Stimulated activated CD8-positive, alpha-beta memory T cell treated with anti-CD3 and anti-CD28 coated beads, Interleukin-4, amount 100 ng/mL, for 48 hours (primary cell): ENCODE measurements at places on chromosomes 16 and 17.
A peak's percentile ranks its signal among the peaks of the same experiment; 100 is the strongest.

DNA sequence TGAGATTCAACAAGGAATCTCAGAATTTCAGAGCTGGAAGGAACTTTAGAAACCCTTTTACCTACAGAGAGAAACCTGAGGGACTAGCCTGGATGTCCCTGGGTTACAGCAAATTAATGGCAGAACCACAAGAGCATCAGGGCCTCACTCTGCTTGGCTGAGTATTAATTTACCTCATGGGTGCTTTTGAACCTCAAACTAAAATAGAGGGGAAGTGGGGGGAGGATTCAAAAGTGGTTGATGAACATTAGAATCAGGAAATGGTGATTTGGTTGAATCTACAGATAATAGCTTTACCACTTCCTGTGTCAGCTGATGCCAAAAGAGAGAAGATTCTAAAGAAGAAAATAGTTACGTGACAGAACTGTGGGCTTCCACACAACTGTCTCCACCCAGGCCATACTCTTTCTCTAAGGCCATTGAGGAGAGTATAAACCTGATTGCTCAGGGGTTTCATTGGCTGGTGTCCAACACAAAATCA, 11.3 kb upstream of the SKAP1 start:
- DNase-seq: no peak

- no peak for DNase-seq
Measured at GRCh38 chr16:74219706-74220105, 76.9 kb upstream of the PSMD7 start.

GRCh38 chr16:84055801-84056634, 13.4 kb upstream of the SLC38A8 start:
- DNase-seq: no peak

- no peak for DNase-seq
Measured at GRCh38 chr17:45338023-45338781, 21.4 kb upstream of the MAP3K14 start.

DNA sequence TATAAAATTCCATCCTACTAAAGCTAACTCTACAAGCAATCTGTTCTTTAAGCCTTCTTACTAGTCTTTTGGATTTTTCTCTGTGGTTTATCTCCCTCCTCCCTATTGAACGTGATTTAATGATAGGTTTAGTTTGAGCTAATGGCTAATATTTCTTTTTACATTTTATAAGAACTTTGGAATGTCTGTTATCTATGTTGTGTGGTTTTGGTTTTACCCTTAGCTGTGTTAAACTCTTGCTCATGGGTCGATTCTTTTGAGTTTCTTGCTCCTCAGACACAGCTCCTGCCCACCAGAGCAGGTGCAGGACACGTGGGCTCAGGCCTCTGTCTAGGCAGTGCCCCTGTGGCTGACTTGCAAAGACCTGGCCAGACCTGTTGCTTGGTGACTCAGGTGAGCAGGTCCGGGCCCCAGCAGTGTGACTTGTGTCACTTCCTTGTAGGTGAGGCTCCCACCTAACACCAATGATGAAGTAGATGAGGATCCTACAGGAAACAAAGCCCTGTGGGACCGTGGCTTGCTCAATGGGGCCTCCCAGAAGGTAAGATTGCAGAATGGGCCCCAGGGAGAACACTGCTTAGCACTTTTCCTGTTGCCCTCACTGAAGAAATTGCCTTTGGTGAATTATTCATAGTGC, 45.1 kb downstream of the SF3B3 start:
- no peak for DNase-seq

GRCh38 chr17:51585514-51586104, 325.3 kb downstream of the UTP18 start:
- no peak for DNase-seq

GRCh38 chr17:497241-498034, 144.8 kb upstream of the RPH3AL start:
- no peak for DNase-seq

- DNase-seq: no peak
Measured at GRCh38 chr16:3734084-3734757, 16.9 kb upstream of the TRAP1 start.

GRCh38 chr17:80204626-80205468, 15.3 kb downstream of the SGSH start:
- DNase-seq: no peak

GRCh38 chr16:88494335-88495154, 41.5 kb downstream of the ZFPM1 start:
- no peak for DNase-seq

- DNase-seq: no peak
Measured at GRCh38 chr17:14381606-14382005, 80.7 kb downstream of the HS3ST3B1 start.

DNA sequence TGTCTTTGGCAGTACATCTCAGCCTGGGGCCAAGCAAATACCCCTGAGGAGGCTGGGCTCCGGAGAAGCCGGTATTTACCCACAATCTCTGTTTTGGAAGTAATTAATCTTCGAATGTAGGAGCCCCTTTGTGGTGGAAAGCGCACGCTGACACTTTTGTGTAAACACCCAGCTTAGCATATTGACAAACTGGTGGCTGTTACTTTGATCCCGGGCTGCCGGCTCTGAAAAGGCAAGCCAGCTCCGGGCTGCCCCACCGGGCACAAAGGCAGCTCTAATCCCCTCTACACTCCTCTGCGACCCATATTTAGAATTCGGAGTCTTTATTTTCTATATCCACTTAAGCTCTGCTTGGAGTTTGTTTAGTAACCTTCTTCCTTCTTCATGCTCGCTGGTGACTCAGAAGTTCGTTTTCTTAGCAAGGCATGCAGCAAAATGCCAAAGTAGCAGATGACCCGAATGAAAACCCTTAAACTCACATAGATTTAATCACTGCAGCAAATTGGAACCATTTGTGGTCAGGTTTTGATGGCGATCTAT, 144.0 kb upstream of the IRX3 start:
- no peak for DNase-seq

- no peak for DNase-seq
Measured at GRCh38 chr16:9965079-9965478, 217.1 kb downstream of the GRIN2A start.

GRCh38 chr17:80981062-80981902, 10.4 kb upstream of the CHMP6 start:
- DNase-seq: peak; percentile 67

- no peak for DNase-seq
Measured at GRCh38 chr17:15883617-15884111, 61.3 kb upstream of the ADORA2B start.

GRCh38 chr16:57720142-57720575, 15.4 kb upstream of the KATNB1 start:
- peak; percentile 68 for DNase-seq

DNA sequence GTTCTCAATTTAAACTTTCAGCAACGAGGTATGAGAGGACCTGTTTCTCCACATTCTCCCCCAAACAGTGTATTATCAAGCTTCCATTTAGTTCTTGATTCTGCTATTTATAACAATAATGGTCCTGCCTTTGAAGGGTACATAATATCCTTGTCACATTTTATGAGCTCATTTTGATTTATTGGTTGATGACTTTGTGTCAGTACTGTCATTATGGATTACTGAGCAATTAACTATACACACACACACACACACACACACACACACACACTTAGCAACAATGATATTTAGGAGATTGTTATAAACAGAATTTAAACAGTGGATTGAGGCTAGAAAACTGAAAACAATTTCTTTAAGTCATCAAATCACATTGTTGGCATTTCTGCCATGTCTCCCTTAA, 7.0 kb downstream of the TMIGD1 start:
- no peak for DNase-seq

- peak; percentile 46 for DNase-seq
Measured at GRCh38 chr16:47018223-47018891, 44.9 kb upstream of the DNAJA2 start.

DNA sequence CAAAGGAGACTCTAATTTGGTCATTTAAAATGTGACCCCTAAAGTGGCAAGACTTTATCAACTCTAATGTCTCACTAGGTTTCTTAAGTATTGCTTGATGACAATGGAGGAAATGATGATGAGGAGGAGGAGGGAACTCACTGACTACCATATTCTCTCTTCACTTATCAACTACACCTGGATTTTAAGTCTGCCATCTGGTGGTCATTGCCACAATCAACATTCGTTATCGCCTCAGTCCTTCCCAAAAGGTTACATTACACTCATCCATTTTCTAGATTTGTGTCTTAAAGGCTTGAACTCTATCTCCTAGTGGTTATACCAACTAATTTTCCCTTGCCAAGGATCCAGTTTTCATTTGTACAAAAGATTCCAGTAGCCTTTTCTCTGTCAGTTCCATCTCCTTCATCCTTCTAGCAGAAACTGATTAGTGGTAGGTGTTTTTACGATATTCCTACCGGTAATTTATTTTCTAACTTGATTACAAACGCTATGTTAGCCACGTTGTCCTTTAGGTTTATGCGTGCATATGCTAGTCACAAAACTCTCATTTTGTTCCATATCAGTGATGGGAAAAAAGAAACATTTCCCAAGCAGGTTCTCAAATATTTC, 114.6 kb upstream of the NOG start:
- DNase-seq: no peak

GRCh38 chr17:82864713-82865248, 25.0 kb upstream of the ZNF750 start:
- no peak for DNase-seq

- DNase-seq: no peak
Measured at GRCh38 chr17:61251939-61252865, 147.4 kb upstream of the TBX2 start.

DNA sequence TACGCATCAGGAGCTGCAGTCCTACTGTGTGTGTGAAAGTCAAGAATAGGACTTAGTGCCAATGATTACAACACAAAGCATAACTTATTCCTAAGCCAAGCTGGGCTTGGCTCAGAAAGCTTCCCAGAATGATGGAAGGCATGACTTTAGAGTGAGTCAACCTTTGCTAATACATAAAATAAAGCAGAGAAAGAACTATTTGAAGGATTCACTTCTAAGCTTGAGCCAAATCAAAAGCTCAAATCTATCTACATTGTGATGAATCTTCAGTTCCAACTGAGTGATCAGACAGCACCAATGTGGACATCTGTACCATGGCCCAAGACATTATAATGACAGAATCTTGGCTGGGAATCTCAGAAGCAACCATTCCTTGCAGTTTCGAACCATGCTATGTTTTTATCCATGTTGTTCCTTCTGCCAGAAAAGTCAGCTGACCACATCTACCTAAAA, 41.4 kb downstream of the SMG6 start:
- DNase-seq: no peak

DNA sequence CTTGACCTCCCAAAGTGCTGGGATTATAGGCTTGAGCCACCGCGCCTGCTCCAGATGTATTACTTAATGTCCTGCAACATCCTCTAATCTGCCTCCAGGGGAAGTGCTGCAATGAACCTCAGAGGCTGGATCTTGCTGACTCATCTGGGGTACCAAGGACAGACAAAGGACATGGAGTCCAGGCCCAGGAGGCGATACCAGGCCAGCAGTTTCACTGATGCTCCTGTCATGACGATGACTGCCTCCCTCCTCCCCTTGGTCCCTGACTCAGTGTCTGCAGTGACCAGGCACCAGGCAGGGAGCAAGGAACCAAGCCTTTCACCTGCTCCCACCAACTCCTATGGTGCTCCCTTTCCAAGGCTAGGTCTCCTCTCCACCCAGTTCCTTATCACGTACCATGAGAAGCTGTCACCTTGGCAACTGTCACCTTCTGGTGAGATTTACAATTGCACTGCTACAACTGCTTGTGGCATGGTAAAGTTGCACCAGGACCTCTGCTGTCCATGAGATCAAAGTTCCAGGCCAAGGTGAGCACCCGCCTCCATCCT, 21.6 kb upstream of the PHOSPHO1 start:
- no peak for DNase-seq

- no peak for DNase-seq
Measured at GRCh38 chr16:71693164-71693563, 31.3 kb downstream of the PHLPP2 start.

DNA sequence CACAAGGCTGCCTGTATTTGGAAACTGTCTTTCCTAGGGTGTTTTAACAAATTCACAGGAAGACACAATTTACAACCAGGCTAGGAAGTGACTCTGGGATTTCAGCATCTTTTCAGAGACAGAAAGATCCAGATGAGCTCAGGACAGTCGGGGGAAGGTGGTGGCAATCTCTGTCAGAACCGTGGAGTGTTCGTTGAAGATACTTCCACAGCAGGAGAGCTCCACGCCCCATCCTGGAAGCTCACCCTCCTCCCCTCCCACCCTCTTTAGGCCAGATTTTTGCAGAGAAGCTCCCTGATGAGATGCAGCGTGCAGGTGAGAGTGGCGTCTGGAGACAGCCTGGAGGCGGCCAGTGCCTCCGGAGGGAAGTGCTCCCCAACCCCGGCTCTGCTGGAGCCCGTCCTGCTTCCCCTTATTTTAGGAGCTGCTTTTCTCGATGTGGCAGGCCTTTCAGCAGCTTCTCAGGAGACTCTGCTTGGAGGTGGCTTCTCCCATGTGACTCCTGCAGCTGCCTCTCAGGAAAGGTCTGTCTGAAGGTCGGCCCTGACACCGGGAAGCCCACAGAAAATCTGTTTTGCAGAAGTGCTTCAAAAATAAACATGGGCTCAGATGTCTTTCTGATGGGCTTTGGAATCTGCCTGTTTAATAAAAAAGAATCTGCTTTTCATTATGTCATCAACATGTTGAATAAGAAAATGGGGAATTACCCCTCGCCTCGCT, 186.4 kb upstream of the CHMP6 start:
- DNase-seq: no peak

DNA sequence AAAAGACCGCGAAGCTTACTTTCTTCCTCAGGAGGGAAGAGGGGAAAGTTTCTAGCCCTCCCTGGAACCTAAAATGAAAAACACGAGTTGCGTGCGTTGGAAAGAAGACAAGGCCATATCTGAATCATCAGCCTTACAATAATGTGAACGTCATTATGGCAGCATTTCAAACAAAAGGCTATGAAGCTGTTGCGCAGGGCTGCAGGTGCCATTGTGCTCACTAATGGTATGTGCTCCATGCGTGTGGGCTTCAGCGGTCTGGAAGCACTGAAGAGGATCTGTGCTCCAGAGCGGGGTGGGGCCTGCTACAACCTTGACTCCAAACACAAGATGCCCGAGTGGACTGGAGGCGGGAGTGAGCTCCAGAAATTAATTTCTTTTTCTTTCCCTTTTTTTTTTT, 12.1 kb upstream of the CYB5B start:
- peak; percentile 20 for DNase-seq

- no peak for DNase-seq
Measured at GRCh38 chr16:60027351-60027750, 1293.2 kb upstream of the GOT2 start.
